A549 treated with CpdA at 1 μM for 4 hours (cell line): ENCODE measurements at places on chromosomes 11 and 22. TPM values are rescaled to one million over a fixed set of nuclear protein-coding genes. Genes with fewer than 3 reads are reported as not detected.

Gene TBX10
- total RNA-seq, result not detected in 5 replicates

Gene VSTM5
- total RNA-seq, result 0.01 TPM in 1 of 5 replicates, not detected in the others

Gene OR51B4
- not detected in 5 replicates for total RNA-seq

Gene PVALB
- not detected in 5 replicates for total RNA-seq

Gene SLC22A6
- not detected in 5 replicates for total RNA-seq

Gene GGT1
- total RNA-seq, result 80.5 to 113 TPM (median 104 TPM) in 5 replicates

Gene FERMT3
- 1.6 to 4.1 TPM (median 2.1 TPM) in 5 replicates for total RNA-seq

Gene FJX1
- 26.4 to 46.4 TPM (median 40.3 TPM) in 5 replicates for total RNA-seq
